ENCODE measurements at places on chromosomes 7 and 10.

- no peak for DNase-seq
Observed at GRCh38 chr10:132762267-132762666, 23.7 kb downstream of the NKX6-2 start.

- DNase-seq, result no peak
Observed at GRCh38 chr10:83165265-83165664, 974.0 kb upstream of the GHITM start.

DNA sequence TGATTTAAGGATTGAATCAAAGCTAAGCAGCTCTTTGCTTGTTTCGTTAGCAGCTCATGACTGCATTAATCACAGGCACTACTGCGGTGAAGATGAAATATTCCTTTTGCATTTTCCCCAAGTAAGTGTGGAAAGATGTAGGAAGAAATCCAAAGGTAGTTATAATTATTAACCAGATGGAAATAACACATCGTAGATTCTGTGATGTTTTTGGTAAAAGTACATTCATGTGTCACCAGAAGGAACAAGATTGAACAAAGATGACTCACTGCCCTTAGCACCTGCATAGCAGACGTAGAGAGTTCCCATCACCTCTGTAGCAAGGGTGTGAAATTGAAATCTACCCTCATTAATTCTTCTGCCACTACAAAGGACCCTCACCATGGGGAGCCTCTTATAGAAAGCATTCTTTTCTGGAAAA, 37.1 kb downstream of the SMURF1 start:
- DNase-seq, result no peak

DNA sequence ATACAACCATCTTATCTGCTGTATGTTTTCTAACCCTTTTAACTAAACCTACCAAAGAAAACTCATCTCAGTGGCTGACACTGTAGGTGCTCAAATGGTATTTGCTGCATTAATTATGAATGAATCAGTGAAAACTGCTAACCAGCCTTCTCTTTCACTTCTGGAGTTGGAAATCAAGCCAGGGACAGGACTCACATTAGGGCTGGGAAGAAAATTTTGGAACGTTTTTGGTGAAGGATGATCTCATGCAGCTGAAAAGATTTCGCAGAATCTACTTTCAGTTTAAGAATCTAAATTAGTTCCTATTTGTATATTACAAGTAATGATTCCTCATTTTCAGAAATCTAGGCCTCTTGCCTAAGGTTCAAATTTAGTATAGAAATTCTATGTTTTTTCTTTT, 12.9 kb downstream of the MTPN start:
- no peak for DNase-seq

GRCh38 chr10:24894728-24895127, 57.7 kb downstream of the PRTFDC1 start:
- no peak for DNase-seq

DNA sequence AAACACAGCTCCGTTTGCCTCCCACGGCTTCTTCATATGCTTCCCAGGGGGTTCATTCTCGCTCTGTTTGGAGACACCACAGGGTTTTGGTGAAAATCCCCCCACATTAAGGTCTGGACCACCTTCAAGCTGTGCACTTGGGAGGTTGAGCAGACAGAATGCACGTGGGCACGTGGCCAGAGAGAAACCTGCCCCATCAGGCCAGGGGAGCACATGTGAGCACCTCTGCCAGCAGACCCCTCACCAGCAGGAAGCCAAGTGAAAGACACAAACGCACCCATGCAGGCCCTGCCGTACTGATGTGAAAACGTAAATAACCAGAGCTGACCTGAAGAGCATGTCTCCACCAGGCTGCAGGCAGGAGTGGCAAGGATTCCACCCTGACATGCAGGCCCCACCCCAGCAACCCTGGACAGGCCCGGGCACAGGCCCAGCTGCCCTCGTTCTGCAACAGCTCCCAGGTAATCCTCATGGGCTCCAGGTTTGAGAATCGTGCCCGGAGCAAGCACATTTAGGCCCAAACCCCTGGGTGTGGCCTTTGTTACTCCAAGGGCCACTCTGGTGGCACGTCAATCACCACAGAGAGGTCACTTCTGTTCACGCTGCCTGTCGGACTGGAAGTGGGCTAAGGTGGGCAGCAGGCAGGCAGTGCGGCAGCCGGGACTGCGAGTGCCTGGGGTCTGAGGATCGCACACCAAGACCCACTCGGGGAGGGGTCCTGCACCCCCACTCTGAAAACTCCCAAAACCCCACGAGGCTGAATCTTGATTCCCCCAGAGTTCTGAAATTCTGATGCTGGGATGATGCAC, 184.4 kb downstream of the PTPRN2 start:
- DNase-seq, result no peak

DNA sequence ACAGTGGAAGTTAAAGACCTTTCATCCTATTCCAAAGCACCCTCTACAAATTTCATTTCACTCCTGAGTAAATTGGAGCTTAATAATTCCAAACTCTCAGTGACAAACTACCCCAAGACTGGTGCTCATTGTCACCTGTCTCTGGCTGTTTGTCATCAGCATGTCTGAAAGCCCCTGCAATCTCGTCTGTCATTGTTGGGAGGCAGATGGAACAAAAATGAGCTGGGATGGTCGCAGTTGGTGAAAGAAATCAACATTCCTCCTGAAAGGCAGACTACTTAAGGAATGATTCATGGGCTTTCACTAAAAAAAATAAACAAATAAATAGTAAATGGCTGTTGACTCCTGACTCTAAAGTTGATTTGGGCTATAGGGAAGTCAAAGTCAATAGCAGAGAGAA, 69.7 kb upstream of the PALS2 start:
- DNase-seq, result no peak
